ENCODE measurements at places on chromosomes 5 and 9.

GRCh38 chr5:156254196-156254595 lies 72.8 kb upstream of the SGCD start:
- DNase-seq, result no peak

DNA sequence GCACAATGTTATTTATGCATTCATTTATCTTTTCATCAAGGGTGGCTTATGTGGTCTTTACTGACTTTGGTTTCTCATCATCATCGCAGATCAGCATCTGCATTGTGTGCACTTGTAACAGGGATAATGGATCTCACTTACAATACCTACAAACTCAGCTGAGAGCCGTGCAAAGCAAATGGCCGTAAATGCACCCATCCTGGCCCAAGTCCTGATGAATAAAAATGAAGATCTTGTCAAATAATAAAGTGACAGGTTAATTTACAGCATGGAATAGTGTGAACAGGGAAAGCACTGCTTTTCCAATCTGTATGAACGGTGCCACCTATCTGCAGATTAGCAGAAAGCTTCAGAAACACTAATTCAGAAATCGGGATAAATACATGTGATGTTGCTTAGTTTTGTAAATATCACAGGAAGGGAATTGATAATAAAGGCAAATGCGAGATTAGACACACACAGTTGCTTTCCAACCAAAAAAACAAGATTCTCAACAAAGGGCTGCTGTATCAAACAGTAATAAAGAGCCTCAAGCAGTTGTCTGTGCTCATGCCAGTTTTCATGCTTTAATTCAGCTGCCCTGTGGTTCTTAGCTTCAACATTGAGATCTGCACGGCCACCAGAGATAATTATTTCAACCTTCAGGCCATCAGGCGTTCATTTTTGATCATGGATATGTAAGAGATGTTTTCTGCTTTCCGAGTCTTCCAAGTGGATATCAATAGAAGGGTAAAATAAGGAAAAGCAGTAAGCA lies 153.4 kb upstream of the POU5F2 start:
- no peak for DNase-seq

DNA sequence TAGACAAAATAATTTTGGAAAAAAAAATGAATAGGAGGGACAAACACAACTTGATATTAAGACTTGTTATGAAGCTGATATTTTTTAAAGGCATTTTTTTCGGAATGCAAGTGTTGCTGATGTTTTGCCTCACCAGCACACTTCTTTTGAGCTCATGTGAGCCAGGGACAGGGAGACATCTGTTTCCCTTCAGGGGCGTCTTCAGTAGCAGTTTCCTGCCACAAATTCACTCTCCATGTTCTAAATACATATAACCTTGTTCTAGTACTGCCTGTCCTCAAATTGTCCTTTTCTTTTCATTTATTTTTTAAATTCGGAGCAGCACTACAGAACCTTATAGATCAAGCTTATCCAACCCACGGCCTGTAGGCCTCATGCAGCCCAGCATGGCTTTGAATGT lies 316.0 kb upstream of the PAPPA start:
- DNase-seq, result no peak

DNA sequence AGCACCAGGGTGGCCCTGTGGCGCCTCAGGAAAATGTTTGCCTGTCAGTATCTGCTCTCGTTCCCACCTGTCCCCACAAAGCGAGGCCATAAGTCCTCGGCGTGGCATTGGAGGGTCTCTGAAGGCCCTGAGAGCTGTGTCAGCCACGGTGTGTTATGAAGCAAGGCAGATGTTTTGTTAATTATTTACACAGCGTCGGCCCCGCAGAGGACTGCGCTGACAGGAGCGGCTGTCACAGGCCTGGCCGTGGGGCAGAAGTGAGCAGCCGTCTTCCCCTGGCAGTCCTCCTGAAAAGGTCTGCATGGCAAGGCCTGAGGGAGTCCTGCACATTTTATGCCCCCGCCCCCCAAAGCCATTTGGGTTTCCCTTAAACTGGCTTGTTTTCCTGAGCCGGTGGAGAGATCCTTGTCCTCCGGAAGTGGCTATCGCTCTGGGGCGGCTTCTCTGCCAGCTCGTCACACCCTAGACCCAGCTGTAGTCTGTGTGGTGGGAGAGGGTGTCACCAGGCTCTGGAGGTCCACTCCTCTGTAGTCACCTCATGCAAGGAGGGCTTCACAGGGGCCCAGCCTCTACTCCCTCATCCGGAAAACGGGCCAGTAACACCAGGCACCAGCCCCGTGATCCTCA lies 6.2 kb downstream of the NEK6 start:
- DNase-seq, result no peak

DNA sequence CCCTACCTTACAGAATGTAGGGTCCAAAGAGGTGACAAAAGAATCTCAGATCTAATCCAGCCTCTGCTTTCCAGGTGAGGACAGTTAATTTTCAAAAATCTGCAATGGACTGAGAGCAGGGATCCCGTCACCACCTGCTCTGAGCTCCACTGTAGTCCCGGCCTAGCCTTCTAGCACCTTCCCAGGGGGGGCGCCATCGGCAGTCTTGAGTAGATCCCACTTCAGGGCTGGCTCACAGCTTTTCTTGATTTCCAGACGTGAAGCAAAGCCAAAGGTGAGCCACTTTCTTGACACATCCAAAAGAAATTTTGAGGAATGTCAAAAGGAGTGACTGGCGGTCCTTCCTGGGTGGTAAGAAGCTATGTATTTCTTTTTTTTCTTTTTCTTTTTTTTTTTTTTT lies 114.1 kb downstream of the SYK start:
- peak; percentile 71 for DNase-seq
